ENCODE measurements at places on chromosomes 12 and 14. TPM values are rescaled to one million over a fixed set of nuclear protein-coding genes. Genes with fewer than 3 reads are reported as not detected.

Gene METTL17
- total RNA-seq, result 76.6 TPM

DNA sequence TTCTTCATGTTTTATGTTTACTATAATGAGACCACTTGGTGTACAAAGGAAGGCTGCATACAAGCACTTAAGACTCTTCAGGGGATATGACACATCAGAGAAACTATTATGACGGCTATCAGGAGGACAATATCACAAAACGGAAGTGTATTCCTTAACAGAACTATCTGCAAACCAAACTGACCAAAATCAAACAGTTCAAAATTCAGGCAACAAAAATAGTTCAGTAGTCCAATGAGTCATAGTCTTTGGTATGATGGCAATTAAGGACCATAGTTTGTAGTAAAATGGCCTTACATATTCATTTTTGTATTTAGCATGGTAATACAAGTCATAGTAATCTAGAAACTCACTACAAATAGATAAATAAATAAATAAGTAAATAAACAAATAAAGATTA is 1638.7 kb upstream of the SEL1L start:
- DNase-seq, result no peak

DNA sequence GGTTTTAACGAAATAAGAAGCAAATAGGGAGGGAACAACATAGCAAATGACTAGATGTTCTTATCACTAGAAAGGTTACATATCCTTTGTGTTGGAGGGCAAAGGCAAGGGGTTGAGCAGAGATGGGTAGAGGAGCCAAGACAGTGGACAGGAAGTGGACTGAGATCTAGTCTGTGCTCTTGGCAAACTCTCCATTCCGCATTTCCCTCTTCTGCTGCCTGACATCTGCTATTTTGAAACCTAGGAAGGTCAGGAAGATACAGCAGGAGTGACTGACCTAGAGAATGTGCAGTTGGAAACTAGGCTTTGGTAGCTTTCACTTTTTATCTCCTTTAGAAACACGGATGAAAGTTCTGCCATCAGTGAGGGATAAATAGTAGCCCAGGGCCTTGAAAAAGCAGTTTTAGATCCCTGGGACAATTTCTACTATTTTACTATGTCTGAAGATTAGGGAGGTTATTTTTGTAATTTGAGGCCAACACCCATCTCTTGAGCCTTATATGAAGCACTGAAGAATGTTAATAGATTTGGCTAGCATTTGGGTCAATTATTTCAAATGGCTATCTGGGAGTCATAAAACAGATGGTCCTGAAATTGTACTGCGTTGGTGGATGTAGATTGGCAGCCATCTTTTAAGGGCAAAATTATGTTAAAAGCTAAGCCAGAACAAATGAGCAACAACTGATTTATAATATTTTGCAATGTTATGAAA is 410.3 kb downstream of the PCNX1 start:
- no peak for DNase-seq

DNA sequence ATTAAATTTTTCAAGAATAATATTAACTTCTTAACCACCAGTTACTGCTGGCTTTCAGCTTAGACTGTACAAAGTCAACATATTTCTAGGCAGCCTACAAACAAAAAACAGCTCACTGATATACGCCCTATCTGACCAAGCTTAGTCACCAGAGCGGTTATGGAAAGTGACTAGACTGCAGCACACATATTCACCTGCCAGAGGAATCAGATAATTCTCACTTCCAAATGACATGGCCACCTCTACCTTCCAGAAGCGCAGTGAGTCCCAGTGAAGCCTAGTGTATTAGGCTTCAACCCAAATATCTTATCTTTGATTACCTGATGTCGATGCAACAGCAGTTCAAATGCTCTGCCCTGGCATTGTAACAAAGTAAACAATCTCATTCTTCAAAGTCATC is 8.5 kb downstream of the STXBP6 start:
- no peak for DNase-seq
